Left ventricle myocardium inferior (tissue), 1 donor: ENCODE measurements at places on chromosomes 3 and 15. TPM values are rescaled to one million over a fixed set of nuclear protein-coding genes. Genes with fewer than 3 reads are reported as not detected.

DNA sequence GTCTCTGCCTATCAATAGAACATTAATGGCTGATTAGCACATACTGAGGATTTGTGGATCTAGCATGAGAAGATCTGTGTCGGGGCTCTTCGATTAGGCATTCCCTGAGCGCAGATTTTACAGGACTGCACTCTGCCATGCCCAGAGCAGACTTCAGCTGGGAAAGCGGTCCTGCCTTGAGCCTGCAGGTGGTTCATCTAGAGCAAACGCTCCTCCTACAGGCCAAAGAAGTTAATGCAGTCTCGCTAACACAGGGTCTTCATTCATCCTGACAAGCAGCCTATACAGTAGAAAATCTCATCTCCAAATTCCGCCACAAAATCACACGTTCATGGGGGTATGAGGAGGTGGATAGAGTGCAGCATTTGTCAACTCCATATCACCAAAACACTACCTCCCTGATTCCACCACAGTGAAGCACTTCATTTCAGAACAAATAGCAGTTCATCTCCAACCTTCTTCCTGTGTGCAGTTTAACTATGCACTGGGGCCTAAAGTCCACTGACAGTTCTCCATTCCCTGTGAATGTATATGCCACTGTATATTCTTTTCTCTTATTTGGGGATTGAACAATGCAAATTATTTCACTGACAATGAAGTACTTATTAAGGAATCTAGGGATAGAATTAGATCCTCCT lies 405.8 kb downstream of the IGSF11 start:
- DNase-seq = peak; percentile 19

GRCh38 chr3:46812237-46812791 lies 50.9 kb downstream of the MYL3 start:
- DNase-seq = peak; percentile 75

DNA sequence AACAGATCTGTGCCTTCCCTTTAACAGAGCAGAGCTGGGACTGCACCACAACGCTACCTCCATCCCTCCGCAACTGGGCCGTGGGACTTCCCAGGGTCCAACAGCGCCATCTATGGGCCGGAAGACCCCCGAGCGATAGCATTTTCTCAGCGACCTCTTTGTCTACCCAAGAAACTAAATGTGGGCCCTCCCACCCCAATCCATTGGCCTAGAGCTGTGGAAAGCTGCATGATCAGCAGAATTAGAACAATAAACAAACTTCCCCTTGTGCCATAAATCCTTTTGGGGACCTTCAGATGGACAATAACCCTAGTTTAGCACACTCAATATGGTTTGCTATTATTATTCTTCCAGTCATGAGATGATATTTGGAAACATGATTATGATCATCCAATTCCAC lies 74.8 kb upstream of the NTRK3 start:
- DNase-seq = no peak

DNA sequence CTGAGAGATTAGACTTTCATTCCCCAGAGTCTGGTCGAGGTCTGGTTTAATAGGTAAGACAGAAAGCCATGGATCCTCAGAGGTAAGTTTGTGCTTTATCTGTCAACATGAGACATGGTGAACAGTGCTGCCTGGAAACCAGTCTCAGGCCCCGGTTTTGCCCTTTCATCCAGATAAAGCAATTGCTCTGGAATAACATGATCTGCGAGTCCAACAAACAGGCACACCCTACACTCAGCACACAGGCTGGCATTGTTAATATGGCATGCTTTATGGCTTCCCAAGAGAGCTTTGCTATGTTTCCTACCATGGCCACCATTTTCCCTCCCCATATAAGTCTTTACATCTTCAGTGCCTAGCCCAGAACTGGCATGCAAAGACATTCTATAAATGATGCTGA lies 30.1 kb upstream of the MNS1 start:
- no peak for DNase-seq

Gene GNAT1
- total RNA-seq = not detected

GRCh38 chr15:60737217-60737616 lies 258.3 kb upstream of the ICE2 start:
- DNase-seq = no peak

- no peak for DNase-seq
These were observed 1234.7 kb downstream of the ROBO2 start for GRCh38 chr3:78274475-78275065.

GRCh38 chr15:42348083-42348482 lies 11.2 kb upstream of the CAPN3 start:
- no peak for DNase-seq

GRCh38 chr3:6994081-6994668 lies 133.3 kb downstream of the GRM7 start:
- no peak for DNase-seq
